H9 (cell line): ENCODE measurements at places on chromosomes 12 and 14.

- DNase-seq, result no peak
These were observed 197.8 kb downstream of the FSCB start for GRCh38 chr14:44309331-44309730.

GRCh38 chr14:63453443-63453936 is 89.7 kb downstream of the PPP2R5E start:
- no peak for DNase-seq

- DNase-seq, result no peak
These were observed 6.1 kb downstream of the ERGIC2 start for GRCh38 chr12:29374913-29375312.

DNA sequence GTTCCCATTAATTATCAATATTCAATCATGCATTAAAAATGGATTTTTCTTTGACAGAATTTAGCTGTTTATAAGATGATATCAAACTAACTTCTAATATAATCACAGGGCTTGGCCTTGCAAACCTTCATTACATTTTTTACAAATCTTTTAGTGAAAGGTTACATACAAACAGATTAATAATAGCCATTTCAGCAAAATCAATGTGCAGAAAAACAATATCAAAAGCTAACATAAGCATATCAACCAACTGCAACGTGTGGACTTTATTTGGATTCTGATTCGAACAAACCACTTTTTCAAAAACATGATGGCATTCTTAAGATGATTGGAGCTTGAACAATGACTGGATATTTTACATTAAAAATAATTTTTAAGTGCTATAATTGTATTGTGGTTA is 93.6 kb downstream of the OTX2 start:
- DNase-seq, result no peak

DNA sequence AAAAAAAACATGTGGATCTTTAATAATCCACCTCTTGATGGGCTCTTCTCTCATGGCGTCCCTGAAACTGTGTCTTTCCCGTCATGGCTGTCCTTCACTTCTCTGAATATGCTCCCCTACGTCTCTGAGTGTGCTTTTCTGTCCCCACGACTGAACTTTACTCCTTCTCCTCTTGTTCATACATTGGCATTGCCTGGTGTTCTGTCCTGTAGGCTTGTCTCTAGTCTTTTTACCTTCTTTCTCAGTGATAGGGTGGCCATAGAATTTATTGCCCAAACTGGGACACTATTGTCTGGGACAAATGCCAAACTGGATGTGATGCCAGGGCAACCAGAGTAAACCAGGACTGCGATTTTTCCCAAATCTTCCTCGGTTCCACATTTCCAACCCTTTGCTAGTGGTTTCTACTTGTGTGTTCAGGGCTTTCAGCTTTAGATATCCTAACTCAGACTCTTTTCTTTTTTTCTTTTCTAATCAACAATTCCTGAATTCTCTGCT is 202.2 kb downstream of the ATP23 start:
- no peak for DNase-seq

GRCh38 chr14:67622675-67623074 is 3.0 kb downstream of the ARG2 start:
- peak; percentile 73 for DNase-seq

DNA sequence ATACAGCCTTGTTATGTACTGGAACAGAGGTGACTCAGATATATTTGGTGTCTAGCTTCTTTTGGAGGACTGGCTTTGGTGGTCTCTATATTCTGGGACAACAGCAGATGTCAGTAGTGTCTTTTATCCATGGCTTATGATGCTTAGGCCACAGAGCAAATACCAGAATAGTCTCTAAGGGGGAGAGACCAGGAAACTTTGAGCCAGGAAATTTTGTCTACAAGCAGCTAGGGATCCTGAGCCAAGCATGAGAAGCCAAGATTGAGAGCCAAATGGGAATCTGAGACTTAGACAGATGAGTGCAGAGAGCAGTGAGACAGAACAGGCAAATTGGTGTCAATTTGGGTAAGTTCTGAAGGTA is 28.4 kb upstream of the PTPRR start:
- DNase-seq, result no peak

DNA sequence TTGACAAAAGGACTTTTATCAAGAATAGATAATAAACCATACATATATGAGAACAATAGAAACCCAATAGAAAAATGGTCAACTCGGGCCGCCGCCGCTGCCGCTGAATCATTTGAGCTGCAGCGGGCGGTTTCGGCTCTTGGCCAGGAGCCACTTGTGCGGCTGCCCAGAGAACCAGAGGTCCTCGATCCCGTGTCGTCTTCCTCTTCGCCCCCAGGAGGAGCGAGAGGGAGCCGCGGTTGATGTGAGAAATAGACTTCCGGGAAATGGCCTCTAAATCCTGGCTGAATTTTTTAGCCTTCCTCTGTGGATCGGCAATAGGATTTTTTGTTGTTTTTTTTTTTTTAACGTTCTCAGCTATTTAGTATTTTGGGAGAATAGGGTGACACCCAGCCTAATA is 44.8 kb downstream of the CPSF6 start:
- DNase-seq, result peak; percentile 85

GRCh38 chr14:69072584-69072983 is 80.3 kb downstream of the DCAF5 start:
- no peak for DNase-seq

GRCh38 chr14:91464615-91465205 is 45.4 kb downstream of the PPP4R3A start:
- DNase-seq, result no peak

DNA sequence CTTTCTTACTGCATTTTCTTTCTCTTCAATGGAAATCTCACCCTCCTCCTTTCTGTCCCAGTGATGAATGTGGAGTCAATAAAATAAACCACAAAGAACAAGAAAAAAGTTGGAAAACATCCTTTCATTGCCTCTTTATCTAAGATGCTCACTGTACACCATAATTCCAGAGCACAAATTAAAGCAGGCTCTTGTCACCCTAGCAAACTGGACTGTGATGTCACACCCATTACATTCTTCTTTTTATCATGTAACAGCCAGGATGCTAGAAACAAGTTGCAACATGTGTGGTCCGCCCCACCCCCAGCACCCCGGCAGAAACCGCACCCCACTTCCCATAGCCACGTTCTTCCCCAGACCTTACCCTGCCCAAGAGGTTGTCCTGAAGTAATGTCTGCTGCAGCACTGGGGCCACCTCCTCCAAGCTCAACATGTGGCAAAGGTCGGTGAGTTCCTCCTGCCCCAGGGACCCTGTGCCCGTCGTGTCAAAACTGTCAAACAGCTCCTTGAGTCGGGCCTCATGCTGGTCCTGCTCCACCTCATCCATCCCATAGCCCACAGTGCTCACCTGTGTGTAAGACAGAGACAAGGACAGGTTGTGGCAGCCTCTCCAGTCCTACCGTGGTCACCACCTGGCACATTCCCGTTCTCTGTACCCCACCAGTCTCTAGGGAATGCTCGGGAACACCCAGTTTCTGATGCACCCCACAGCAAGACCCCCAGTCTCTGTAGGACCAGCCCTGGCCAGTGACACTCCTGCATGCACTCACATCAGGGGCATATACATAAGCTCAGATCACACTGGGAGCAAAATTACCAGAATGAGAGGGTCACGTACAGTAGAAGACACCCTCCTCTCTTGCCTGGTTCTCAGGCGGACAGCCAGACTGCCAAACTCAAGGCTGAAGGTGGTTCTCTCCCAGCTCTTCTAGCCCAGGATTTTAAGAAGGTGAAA is 9.2 kb downstream of the NIN start:
- no peak for DNase-seq

- DNase-seq, result no peak
These were observed 6.5 kb downstream of the CLMN start for GRCh38 chr14:95313190-95313589.

DNA sequence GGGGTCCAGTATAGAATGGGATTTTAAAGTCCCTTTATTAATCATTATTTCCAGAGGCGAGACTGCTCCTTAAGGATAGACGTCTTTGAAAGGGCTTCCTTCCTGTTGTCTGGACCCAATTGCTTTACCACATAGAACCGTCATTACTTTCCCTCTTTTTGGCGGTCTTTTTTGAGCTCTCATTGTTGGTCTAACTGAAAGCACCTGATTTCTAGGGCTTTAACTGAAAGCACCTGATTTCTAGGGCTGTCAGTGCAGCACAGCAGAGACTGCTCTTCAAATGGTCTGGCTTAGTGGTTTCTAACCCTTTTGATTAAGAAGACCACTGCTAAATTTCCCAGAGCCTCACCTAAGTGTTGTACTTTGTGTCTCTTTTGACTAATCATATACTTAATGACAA is 95.8 kb downstream of the PRKCH start:
- DNase-seq, result no peak

GRCh38 chr14:96349286-96350075 is 13.7 kb downstream of the ATG2B start:
- peak; percentile 64 for DNase-seq

- no peak for DNase-seq
These were observed 6.7 kb upstream of the SLC6A15 start for GRCh38 chr12:84919271-84919670.

DNA sequence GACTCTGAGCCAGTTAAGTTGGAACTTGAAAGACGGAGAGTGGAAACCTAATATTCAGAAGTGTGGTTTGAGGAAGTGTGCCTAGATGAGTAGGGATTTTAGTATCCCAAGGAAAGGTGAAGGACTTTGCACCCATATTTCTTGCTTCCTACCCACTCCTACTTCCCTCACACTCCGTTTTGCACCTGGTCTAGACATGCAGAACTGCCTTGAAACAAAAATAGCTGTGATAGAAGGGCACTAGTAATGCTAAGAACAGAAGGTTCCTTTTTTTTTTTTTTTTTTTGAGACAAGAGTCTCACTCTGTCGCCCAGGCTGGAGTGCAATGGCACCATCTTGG is 732 bp upstream of the ARF3 start:
- DNase-seq, result no peak

DNA sequence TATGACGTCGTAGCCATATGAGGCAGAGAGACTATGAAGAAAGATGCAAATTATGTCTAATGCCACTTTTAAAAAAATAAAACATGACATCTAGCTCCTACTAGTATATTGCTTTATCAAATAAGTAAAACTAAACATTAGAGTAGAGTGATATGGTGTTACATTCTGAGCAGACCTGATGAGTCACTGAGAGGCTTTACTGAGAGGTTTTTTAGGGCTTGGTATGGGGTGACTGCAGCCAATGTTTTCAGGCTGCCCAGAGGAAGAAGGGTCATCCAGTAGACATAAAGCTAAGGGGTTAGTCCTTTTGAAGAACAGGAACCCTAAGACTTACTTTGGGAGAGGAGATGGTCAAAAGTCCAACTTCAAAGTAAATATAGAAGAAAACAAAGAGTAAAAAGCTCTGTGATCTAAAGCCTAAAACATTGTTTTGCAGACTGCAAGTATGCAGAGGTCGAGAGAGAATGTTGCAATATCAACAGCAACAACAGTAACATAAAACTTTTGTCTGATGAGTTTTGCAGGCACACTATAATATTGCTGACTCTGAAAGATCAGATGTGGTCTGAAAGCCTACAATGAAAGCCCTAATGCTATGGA is 774.7 kb downstream of the TMTC2 start:
- no peak for DNase-seq

DNA sequence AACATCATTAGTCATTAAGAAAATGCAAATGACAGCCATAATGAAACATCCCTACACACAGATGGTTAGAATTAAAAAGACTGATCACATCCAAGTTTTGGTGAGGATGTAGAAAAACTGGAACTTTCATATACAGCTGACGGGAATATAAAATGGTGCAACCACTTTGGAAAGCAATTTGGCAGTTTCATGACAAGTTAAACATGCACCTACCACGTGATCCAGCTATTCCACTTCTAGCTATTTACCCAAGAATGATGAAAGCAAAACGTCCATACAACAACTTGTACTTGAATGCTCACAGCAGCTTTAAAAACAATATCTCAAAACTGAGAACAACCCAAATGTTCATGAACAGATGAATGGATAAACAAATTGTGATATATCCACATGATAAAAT is 77.9 kb upstream of the AVPR1A start:
- DNase-seq, result no peak

GRCh38 chr12:123096741-123097140 is 54.1 kb downstream of the PITPNM2 start:
- DNase-seq, result no peak
